Temporal lobe (tissue), 4 donors: ENCODE measurements at places on chromosomes 2 and 18. TPM values are rescaled to one million over a fixed set of nuclear protein-coding genes. Genes with fewer than 3 reads are reported as not detected.

SH2D6 gene
- total RNA-seq: 0.74 TPM

FAM161A gene
- 18.2 TPM for total RNA-seq

HOXD13 gene
- not detected for total RNA-seq

CD8B gene
- total RNA-seq: 0.25 TPM

PREPL gene
- total RNA-seq: 137 TPM

ASIC4 gene
- total RNA-seq: 3.4 TPM

CAPN13 gene
- 0.25 TPM for total RNA-seq

INO80D gene
- 24.3 TPM for total RNA-seq
